ENCODE measurements at places on chromosomes 2 and 18.
A peak's percentile ranks its signal among the peaks of the same experiment; 100 is the strongest.

- DNase-seq: no peak
These were observed 74.2 kb downstream of the INO80D start for GRCh38 chr2:206011795-206012194.

GRCh38 chr2:174247474-174248186, 702 bp downstream of the OLA1 start:
- no peak for DNase-seq

DNA sequence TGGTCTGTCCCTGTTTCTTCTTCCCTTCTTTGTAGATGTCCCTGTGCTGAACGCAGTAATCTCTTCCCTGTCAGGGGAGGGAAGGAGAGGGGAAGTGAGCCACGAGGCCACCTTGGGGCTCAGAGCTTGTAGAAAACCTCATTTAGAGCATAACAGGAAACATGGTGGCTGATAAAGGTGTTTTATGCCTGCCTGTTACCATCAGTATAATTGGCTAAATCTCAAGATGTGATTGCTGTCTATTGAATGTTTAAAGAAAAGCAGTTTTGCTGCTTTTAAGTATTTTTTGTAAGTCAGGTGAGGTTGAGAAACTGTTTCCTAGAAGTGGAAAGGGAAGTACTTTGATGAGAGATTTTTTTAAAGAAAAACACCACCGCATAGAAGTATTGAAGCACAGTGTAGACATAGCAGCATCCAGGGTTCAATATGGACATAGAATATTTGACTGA, 59.7 kb upstream of the PDK1 start:
- DNase-seq: peak; percentile 8

DNA sequence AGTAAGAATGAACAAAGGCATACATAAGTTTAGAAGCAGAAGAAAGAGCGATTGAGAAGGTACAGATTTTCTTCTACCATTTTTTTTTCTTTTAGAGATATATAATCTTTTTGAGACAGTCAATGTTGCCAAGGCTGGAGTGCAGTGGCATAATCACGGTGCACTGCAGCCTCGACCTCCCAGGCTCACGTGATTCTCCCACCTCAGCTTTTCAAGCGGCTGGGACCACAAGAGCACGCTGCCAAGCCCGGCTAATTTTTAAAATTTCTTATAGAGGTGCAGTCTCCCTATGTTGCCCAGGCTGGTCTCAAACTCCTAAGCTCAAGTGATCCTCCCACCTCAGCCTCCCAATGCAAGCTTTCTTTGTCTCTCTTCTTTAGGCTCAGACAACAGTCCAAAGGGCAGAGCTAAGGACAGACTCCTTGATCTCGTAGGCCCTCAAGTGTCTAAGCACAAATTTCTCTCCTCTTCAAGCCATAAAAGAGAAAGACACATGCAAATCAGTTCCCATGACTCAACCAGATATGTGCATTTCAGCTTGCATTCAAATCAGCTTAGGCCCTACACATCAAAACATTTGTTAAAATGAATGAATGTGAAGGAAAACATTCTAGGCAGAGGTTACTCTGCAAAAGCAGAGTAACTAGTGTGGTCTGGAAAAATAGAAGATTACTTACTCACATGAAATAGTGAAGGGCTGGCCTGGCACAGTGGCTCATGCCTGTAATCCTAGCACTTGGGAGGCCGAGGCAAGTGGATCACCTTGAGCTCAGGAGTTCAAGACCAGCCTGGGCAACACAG, 18.0 kb downstream of the ITSN2 start:
- DNase-seq: no peak

DNA sequence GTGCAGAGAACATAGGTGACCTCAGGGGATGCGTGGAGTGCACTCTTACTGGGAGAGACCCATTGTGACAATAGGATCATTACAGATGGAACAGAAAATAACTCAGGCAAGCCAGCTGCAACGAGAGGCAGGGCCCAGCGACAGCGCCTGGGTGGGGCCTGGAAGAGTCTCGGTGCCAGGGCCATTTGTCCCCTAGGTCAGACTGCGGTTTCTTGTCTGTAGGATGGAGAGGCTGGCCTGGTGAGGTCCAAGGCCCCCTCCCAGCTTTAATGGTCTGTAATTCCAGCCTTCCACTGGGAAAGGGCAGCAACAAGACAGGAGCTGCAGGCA, 208.6 kb upstream of the APCDD1 start:
- no peak for DNase-seq

DNA sequence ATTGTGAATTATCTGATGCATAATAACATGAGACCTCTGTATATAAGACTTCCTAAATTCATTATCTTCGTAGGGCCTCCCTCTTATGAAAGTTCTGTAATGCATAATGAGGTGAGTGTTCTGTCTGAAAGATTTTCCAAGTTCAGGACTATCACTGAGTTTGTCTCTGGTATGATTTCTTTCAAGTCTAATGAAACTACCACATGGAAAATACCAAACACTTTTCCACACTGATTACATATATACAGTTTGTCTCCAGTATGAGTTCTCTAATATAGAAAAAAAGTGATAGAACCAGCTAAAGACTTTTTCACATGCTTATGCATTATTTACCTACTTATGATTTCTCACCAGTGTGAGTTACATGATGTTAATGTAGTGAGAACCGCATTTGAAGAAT, 34.7 kb downstream of the CTNNA2 start:
- no peak for DNase-seq

DNA sequence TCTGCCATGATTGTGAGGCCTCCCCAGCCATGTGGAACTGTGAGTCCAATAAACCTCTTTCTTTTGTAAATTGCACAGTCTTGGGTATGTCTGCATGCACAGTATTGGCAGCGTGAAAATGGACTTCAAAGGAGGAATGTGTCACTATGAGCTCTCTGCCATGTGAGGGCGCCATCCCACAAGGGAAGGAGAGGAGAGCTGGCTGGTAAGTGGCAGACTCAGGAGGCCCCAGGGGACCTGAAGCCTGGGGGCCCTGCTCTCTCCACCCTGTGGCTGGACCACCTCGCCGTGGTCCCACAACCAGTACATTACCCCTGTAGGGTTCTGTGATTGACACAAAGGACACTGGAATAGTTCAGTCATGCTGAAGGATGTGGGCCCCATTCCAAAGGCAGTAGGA, 122.1 kb downstream of the RPIA start:
- no peak for DNase-seq

DNA sequence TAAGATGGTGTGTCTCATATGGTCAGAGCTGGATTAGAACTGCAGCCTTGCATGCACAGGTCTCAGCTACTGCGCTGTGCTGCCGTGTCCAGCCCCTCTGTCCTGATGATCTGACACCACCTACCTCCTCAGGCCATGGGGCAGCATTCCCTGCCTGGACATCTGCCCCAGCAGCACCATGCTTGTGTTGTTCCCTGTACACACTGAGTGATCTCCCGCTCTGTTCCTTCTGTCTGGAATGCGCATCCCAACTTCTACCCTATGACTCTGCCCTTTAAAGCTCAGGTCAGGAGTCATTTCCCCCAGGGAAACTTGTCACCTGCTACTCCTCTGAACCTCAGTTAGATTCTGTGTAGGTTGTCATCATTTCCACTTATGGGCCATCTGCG, 157.4 kb upstream of the TTC39C start:
- no peak for DNase-seq

DNA sequence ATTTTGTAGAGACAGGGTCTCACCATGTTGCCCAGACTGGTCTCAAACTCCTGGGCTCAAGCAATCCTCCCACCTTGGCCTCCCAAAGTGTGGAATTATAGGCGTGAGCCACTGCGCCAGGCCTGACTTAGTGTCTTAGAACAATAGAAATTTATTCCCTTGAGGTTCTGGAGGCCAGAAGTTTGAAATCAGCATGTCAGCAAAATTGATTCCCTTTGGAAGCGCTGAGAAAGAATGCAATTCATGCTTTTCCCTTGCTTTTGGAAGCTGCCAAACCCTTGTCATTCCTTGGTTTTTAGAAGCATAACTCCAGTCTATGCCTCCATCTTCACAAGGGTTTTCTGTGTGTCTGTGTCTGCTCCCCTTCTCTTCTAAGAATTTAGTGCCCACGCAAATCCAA, 20.7 kb downstream of the ST8SIA3 start:
- no peak for DNase-seq

DNA sequence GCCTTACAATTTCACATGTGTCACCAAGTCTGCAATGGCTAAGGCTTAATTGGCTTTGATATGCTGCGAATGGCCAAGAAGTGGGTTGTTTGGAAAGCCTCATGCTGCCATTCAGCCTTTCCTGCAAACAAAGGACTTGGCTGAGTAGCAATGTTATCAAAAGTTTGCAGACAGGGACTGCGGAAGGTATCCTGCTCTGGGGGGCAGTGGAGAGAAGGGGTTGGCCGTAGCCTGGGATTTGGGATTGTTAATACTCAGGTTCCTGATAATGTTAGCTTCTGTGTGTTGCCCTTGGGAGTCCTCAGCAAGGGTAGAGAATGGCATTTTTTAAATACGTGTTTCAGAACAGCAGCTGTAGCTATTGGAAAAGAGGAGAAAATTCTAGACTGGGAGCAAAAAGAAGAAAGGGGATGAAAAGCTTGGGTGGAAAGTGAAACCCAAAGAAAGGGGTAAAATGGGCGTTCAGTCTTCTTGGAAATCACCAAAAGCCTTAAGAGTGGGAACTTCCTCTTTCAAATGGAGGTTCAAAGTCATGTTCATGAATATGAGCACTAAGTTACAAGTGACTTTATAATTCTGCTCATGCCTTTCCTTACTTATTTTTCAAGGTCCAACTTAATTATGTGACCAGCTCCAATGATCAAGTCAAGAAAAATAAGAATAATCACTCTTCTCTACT, 325.1 kb downstream of the RNF144A start:
- DNase-seq: no peak

DNA sequence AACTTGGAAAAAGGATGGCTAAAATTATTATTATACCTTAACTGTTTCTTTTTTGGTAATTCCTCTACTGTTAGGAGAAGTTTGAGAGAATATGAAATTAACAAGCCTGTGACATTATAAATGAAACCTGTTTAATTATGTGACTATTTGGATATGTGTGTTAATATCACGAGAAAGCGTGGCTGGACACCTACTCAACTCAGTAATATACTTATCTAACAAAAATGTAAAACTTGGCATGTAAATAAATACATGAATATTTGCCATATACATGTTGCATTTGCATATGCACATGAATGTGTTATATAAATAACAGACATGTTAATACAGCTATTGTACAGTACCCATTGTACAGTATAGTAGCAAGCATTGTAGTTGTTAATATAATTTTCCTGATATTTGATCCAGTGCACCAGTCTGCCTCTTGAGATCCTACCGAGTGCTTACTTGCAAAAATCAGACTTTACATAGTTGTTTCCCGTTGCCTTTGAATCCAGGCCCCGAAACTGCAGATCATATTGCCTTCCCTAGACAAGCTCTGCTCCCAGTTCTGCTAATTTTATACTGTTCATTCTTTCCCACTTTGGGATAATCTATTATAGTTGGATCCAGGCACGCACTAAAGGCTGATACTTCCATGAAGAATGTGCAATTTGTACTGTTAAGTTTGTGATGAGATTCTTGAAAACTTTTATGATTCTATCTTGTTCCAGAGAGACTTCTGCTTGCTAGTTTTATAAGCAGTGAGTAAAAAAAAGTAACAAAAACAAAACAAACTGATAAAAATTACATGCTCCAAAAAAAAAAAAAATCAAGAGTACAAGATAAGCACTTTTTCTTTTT, 395.6 kb downstream of the ARHGAP15 start:
- DNase-seq: peak; percentile 48

GRCh38 chr18:50199346-50199855, 4.5 kb upstream of the MYO5B start:
- peak; percentile 34 for DNase-seq

GRCh38 chr2:13128139-13128538, 411.4 kb downstream of the TRIB2 start:
- no peak for DNase-seq

Measured in hindlimb muscle (tissue), 1 donor.